ENCODE measurements at places on chromosomes 2 and 18.

DNA sequence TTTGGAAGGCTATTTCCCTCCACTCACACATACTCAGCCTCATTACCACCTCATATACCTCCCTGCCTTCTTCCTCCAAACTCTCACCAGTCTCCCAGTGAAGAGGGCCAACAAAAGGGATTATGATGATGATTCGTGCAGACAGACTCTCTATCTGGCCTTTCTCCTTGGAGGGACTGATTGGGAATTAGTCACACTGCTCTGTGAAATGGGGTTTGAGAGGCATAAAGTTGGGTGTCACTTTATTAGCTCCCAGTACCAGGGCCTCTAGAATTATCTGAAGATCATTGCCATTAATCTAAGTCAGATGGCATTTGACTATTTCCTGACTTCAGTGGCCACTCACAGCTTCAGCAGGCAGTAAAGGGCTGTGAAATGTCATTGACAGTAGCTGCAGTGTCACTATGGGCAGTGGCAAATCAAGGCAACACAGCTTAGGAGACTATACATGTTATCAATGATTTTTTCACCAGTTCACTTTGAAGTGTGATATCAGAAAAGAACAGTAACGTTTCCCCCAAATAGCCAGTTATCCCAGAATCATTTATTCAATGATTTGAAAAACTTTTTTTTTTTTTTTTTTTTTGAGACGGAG, 17.4 kb downstream of the CNRIP1 start:
- no peak for DNase-seq

- DNase-seq = no peak
Observed at GRCh38 chr18:61597316-61597715, 264.1 kb downstream of the CDH20 start.

GRCh38 chr2:17540093-17540812, at the start of gene VSNL1:
Gene VSNL1, plus strand, starts transcription at chr2:17540696. Its CDS starts 51,379 bp downstream, at chr2:17592075.
- peak; percentile 94 for DNase-seq

GRCh38 chr2:42935692-42936671, 143.6 kb upstream of the HAAO start:
- no peak for DNase-seq

DNA sequence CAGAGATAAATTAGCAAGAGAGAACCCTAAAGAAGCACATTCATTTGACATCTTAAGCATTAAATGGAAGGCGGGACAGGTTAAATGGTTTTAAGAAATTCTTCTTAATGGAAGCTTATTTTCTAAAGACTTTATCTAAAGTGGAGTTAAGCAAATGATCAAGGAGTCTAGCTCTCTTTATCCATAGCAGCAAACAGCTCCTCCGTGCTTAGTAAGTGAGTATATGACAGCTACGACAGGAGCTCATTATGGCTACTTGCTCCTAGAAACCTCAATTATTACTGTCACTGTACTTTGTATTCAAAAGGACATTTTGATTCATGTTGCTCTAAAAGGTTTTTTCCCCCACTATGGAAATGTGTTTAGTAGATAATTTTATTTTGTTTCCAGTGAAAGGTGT, 444.9 kb downstream of the TMX3 start:
- DNase-seq = no peak

GRCh38 chr18:28109781-28110560, 67.0 kb downstream of the CDH2 start:
- DNase-seq = no peak

DNA sequence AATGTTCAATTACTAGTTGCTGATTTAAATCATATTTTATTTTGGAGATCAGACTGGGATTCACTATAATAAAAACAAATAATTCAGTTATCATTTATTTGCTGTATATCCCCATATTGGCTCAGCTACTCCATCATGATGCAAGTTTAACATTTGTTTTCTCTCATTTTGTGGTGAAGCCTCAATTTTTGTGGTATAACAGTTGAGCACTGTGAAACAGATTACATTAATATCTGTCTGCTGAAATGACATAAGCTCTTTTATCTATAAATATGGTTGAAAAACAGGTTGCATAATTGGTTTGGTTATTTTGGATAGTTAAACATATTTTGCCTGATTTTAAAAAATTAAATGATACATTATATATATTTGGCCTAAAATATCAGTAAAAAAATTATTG, 67.7 kb downstream of the DPP4 start:
- no peak for DNase-seq

Data from right renal cortex interstitium (tissue), 3 donors.